Activated CD8-positive, alpha-beta memory T cell treated with anti-CD3 and anti-CD28 coated beads, Interleukin-2, amount 50 U/mL, for 48 hours (primary cell): ENCODE measurements at places on chromosomes 1 and 21.

DNA sequence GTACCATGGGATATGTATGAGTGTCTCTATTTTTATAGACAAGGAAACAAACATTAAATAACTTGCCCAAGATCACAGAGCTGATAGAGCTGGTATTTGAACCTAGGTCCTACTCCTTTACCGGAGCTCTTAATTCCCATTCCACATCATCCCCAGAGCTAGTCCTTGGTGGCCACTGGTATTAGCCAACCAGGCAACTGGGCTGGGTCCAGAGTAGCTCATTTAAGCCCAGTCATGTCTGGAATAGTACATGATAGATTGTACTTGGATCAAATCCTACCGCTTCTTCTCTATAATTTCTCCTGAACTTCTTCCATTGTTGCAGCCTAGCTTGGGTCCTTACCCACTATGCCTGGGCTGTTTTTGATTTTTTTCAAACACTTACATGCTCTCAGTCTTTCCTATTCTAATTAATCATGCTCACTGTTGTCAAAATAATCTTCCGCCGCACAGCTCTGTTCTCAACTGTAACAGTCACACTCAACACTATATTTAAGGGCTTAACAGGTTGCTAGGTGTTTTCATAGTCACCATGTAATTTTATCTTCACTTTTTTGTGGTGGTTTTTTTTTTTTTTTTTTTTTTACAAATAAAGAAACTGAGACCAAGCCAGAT, 80.2 kb downstream of the COLGALT2 start:
- DNase-seq = no peak

GRCh38 chr1:173914366-173914871, 2.7 kb downstream of the SERPINC1 start:
- DNase-seq = peak; percentile 58

- DNase-seq = no peak
These were observed 615.2 kb downstream of the MATN1 start for GRCh38 chr1:30108186-30108585.

GRCh38 chr21:42433946-42434551, 30.3 kb downstream of the UBASH3A start:
- DNase-seq = no peak

DNA sequence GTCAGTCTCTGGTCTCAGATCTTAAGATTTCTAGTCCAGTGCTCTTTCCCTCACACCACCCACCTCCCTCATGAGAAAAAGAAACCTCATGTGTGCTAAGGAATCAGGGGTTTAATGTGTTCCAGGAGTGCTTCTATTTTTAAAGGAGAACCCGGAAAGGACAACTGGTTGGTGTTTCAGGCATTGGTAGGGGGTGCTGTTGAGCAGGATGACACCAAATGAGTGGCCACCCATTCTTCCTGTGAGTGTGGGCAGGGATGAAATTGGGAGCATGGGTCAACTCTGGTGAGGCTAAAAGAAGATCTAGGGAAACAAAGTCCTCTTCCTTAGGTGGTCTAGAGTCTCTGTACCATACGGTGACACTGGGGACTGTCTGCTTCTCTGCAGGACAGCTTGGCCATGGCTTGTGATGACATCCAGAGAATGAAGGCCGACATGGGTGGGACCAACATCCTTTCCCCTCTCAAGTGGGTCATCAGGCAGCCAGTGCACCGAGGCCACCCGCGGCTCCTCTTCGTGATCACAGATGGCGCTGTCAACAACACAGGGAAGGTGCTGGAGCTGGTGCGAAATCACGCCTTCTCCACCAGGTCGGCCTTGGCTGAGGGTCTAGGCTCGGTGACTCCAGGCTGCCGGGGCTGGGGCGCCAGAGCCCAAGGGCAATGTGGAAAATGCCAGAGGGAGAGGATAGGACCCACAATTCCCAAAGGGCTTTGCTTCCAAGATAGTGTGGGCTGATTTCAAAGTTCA, 39.3 kb downstream of the VWA5B1 start:
- no peak for DNase-seq

GRCh38 chr1:46812065-46812963, 13.5 kb downstream of the CYP4B1 start:
- DNase-seq = no peak

DNA sequence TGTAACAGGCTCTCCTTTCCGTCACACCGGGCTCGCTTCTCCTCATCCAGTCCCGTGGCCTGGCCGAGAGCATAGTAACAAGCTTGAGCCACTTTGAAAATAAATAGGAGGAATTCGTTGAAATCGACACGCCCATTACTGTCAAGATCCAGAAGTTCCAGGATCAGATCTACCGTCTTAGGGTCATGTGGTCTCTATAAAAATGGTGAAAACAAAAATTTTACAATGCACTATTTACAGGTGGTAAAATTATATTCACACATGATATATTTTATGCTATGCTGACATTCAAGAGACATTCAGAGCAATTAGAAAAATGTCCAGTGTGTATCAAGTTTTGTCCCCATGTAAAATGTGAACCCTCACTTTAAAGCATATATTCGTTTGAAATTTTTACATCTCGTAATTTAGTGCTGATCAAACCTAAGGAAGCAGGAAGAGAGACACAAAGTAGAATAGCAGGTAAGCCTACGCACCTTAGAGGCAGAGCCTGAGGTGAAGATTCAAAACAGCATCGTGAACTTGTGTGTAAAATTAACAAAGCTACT, 2.3 kb downstream of the TCHH start:
- DNase-seq = no peak

GRCh38 chr1:92481599-92481925, 5.2 kb downstream of the GFI1 start:
- no peak for DNase-seq

GRCh38 chr1:88060750-88061491, 623.2 kb upstream of the PKN2 start:
- DNase-seq = no peak

DNA sequence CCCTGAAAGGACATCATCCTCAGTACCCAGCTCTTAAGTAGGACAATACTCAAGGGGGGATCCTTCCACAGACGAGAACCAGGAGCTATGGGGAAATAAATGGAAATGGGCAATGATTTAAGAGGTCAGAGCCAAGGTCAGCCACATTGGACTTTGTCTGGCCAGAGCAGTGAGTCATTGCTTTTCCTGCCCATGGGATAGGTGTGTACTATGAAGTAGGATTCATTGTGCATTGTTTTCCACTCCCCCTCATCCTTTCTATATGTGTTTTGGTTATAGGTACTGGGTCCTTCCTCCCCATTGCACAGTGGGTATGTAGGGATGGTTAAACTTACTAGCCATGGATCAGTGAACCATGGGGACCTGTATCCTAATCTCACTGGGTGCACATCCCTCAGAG, 328.9 kb upstream of the USP25 start:
- no peak for DNase-seq

- no peak for DNase-seq
These were observed 58.8 kb downstream of the CASZ1 start for GRCh38 chr1:10737651-10738050.

DNA sequence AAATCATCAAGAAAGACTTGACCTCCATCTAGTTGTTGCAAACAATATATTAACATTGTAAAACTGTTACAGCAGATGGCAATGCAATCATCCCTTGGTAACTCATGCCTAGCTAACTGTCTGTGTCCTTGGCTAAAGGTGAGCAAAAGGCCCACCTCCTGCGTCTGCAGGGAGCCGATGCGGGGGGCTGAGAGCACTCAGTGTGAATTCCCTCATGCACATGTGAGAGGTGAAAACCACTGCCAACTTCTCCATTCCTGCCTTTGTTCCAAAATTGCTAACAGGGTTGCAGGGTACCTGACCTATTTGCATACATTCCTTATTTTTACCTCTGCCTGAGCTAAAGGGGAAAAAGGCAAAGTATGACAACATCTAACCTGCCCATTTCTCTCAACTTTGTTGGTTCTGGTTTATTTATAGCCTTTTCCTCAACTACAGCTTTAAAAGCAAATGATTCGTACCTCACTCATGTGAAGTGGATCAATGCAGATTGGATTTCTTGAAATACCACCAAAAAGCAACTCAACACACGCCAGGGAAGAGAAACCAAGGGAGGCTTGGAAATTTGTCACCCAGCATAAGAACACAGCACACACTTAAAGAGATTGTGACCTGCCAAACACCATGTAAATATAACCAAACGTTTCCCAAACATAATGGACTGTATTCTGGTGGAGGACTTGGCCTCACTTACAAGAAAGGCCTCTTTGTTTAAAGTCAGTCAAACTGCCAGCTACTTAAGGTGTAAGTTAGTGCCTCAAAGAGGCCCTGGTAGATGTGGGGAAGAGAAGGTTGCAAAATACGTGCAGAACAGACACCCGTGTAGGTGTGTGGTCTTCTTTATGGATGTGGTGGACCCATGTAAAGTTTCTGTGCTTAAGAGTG, 651.0 kb downstream of the SMYD3 start:
- DNase-seq = no peak

DNA sequence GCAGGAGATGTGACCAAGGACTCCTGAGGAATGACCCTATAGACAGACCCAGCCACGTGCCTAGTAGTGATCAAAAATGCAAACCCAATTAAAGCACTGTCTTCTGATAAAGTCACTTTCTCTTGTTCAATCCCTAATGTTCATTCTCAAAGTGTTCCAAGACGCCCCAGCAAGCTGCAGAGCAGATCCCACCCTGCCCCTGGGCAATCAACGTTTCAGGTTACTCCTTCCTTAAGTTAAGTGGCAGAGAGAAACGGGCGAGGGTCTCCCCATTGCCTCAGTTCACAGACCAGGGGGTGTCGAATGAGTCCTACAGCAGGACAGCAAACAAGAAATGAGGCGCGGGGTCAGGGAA, 699 bp upstream of the RGS2 start:
- DNase-seq = no peak

- no peak for DNase-seq
These were observed 12.0 kb downstream of the F11R start for GRCh38 chr1:161008869-161009510.

- DNase-seq = no peak
These were observed 266.7 kb upstream of the GREM2 start for GRCh38 chr1:240878631-240879030.

- DNase-seq = no peak
These were observed 55.8 kb downstream of the ROR1 start for GRCh38 chr1:63829349-63830327.

- no peak for DNase-seq
These were observed 2.4 kb downstream of the BEST4 start for GRCh38 chr1:44785501-44786137.

- DNase-seq = no peak
These were observed 19.2 kb upstream of the RGS8 start for GRCh38 chr1:182703539-182703938.

DNA sequence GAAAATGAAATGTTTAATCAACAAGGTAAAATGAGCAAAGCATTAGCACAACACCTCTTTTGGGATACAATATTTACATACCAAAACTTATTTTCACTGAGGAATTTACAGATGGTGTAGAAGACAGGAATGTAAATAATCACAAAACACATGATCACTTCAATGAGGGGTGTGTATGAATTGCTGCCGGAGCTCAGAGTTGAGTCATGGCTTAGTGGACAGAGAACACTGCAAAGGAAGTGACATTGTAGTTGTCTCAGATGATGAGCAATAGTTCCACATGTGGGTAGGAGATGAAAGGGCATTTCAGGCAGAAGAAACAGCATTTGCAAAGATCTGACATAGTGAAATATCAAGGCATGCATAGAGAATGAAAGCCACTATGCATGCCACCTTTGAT, 5.6 kb upstream of the KPRP start:
- DNase-seq = no peak

DNA sequence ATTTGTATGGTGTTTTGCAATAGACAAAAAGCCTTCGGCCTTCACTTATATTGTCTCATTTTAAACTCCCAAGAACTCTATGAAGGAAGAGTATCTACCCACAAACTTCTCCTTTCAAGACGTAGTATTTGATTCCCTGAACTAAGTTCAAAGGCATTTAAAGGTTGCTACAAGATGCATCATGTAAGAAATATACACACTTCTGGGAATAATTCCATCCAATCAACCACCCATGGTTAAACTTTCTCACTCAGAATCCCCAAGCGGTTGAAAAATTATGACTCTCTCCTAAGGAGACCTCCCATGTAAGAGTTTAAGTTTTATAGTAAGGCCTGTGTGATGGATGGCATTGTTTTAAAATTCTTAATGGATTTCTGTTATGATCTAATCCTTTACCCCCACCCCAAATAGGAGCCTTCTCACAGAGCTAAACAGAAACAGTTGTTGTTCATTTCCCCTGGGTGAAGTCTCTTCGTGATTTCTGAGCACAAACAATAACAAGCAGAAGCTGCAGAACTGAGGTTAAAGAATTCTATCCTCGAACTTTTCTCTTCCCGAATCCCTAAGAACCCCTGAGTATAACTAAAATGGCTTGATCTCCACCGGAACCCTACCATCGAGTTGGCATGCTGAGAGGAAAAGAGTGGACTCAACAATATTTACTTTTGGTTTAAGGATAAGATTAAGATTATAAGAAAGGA, 185.0 kb downstream of the TGFBR3 start:
- no peak for DNase-seq

DNA sequence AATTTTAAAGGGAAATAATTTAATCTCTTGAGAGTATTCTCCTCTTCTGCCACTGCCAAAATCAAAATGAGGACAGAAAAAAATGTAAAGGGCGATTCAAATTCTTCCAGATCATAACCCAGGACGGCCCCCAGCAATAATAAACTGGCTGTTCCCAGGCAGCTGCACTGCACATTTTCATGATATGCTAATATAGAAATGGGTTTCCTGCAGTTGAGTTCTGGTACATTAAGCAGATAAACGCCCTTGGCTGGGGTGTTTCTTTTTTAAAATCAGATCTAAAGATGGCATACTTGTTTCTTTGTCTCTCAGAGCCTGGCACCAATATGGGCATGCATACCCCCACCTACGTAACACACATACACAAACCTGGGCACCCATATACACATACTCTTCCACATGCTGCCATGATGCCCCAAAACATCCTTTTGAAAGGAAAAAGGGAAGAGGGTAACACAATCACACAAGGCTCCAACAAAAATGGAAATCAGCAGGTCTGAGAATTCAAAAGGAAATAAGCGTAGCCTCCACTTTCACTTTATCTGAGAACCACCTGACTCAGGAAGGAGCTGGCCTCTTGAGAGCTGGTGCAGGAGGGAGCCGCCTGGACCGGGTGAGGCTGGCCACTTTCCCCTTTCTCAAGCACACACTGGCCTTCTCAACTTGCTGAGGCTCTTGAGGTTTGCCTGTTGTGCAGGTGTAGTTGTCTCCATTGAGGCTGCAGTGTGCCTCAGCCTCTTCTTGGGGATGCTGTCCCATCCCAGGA, 653.4 kb downstream of the KIF26B start:
- no peak for DNase-seq

- no peak for DNase-seq
These were observed 88.0 kb upstream of the ZNF648 start for GRCh38 chr1:182149411-182149965.

- DNase-seq = no peak
These were observed 29.8 kb upstream of the RNF186 start for GRCh38 chr1:19844731-19845495.

- DNase-seq = no peak
These were observed 161.2 kb downstream of the NPHP4 start for GRCh38 chr1:5830771-5831599.

DNA sequence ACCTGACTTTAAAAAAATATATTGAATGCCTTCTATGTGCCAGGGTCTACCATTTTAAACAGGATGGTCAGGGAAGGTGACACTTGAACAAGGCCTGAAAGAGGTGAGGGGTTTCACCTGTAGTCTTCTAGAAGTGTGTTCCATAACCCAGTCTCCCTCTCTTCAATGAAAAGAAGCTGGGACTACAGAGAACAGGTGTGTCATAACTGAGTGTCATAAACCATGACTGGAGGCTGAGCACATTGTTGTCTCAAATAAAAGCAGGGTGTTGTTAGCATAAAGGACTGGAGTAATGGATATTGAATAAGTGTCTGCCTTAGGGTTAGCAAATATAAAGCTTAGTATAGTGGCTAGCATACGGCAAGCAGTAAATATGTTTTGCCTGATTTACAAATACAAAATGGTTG, 65.4 kb downstream of the SYDE2 start:
- DNase-seq = no peak
